ENCODE measurements at places on chromosomes 1 and 21.

- DNase-seq = no peak
These were observed 2.8 kb downstream of the LAPTM5 start for GRCh38 chr1:30754684-30755171.

- no peak for DNase-seq
These were observed 98.8 kb downstream of the CCDC185 start for GRCh38 chr1:223492044-223492443.

GRCh38 chr1:202616355-202616915, 93.8 kb downstream of the SYT2 start:
- no peak for DNase-seq

- DNase-seq = no peak
These were observed 15.1 kb upstream of the PADI3 start for GRCh38 chr1:17233675-17234320.

DNA sequence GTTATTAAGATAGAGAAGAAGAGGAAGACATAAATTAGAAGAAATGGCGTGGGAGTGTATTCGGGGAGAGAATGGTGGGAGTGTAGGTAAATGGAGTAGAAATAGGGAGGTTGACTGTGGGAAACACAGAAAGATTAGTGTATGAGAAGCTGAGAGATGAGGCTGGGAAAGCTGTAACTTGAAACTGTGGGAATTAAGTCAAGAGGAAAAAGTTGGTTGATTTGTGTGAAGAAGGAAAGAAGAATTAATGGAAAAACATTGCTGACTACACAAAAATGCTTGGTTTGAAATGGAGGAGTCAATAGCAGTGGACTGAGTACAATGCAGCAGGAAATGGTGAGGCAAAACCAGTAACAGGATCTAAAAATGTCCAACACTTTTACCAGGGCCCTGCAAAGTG, 448.3 kb downstream of the PTPRC start:
- no peak for DNase-seq

GRCh38 chr1:75471252-75471651, 139.7 kb downstream of the SLC44A5 start:
- DNase-seq = no peak

DNA sequence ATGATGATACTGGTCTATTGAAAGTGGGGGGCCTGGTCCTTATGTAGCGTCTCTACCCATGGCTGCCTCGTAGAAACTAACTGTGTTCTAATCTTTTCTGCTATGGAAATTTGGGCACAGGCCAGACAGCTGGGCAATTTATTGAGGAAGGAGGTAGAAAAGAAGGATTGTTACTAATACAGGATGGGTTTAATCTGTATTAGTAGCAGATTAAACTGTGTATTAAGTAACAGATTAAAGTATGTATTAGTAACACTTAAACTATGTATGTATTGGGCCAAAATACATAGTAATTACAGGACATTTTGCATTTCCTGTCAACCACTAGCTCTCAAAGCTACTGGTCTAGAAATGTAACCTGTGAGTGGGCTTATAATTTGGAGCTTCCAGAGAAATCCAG, 142.0 kb downstream of the MAST2 start:
- DNase-seq = no peak

DNA sequence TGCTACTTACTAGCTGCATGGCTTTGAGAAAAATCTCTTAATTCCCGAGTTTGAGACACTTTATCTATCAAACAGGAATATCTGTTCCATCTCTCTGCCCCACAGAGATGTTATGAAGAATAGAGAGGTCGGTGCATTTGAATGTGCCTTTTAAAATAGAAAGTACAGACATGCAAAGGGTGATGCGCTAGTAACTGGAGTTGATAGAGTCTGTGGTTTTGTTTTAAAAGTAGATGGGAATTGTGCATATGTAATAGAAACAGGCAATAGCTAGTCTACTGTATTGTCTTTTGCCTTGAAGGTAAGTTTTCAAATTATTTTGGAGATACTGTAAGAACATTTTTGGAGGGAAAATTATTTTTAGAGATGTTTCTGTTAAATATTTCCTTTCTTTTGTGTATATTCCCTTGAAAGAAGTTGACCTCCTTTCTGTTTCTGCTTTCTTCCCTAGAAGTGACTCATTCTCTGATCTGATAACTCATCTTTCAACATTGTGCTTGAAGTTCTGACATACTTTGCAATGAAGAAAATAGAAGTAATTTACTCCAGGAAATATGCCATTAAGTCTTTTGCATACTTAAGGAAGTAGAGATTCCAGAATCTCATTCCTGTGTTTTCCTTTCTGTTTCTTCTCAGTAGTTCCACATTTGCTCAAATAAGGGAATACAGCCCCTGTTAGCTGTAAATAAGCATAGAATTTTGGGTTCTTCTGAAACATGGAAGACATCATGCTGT, 151.6 kb downstream of the SDCCAG8 start:
- no peak for DNase-seq
